ENCODE measurements at places on chromosomes 1 and 21.
A peak's percentile ranks its signal among the peaks of the same experiment; 100 is the strongest.

- DNase-seq = no peak
These were observed 13.0 kb upstream of the PADI6 start for GRCh38 chr1:17359031-17359430.

- no peak for DNase-seq
These were observed 1.2 kb upstream of the HMCN1 start for GRCh38 chr1:185732951-185733350.

DNA sequence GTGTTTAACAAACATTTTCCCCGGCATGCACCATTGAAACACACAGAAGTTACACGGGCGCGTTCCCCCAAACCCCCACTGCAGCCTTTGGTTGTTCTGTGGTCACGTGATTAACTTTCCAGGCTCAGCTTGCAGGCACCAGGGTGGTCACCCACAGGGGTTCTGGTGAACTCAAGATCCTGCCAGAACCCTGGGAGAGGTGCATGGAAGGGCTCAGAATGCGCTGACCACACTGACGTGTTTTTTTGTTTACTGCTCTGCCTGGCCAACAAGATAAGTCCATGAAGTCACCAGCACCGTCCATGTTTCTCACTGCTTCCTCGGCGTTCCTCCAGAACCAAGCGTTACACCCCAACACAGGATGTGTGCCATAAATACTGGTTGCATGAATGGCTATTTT is 229.5 kb upstream of the VAMP3 start:
- no peak for DNase-seq

DNA sequence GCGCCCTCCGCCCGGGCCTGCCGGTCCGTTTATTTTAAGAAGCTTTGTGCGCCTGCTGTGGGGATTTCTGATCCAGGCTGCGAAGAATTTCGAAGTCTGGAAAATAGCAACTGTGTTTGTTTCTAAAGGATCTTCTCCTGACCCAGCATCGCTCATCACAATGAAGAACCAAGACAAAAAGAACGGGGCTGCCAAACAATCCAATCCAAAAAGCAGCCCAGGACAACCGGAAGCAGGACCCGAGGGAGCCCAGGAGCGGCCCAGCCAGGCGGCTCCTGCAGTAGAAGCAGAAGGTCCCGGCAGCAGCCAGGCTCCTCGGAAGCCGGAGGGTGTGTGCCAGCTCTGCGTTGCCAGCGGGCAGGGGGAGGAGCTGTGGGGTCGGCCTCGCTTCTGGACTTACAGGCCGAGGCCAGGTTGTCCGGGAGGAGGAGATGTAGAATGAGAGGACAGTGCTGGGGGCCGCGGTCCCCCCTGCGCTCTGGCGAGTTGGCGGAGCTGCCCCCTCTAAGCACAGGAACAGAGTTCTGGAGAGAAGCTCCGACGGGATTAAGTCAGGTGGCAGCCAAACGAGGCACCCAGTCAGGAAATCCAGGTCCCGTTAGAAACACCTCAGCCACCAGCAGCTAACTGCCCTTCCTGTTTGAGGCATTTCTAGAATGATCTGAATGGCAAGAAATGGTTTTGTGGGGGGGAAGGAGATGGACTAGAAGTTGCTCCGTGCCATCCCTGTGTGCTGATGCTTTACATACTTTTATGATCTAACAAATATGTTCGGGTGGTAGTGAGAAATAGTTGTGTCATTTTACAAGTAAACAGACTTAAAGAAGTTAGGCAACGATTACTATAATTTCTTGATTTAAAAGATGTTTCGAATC is 948 bp downstream of the TXLNA start:
- DNase-seq = peak; percentile 48

GRCh38 chr1:25754470-25755181 is 45.4 kb upstream of the SELENON start:
- DNase-seq = no peak

- no peak for DNase-seq
These were observed 128.3 kb upstream of the KCNE2 start for GRCh38 chr21:34235514-34235913.

DNA sequence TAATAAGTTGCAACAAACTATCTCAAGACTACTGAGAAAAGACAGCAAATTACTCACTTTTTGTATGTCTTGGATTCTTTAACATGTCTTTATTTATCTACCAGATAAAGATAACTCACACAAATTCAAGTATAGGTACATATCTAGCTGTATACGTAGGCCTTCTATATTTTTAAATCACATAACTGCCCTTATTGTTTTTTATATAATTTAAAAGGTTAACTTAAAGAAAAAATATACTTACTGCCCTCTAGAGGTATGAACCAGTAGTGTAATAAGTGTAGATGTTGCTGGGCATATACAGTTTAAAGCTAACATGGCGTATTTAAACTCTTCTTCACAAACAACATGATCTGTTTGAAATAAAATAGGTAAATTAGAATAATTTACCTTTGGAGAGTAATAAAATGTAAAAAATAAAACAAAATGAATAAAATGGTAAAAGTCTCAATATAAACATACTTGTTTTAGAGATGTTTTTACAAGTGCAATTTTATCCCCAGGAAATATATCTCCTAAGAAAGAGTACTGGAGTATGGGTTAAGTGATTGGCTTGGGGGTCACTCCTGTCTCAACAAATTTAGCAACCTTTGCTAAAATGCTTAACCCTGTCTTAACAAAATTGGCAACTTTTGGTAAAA is 235.2 kb downstream of the KCNT2 start:
- DNase-seq = no peak

DNA sequence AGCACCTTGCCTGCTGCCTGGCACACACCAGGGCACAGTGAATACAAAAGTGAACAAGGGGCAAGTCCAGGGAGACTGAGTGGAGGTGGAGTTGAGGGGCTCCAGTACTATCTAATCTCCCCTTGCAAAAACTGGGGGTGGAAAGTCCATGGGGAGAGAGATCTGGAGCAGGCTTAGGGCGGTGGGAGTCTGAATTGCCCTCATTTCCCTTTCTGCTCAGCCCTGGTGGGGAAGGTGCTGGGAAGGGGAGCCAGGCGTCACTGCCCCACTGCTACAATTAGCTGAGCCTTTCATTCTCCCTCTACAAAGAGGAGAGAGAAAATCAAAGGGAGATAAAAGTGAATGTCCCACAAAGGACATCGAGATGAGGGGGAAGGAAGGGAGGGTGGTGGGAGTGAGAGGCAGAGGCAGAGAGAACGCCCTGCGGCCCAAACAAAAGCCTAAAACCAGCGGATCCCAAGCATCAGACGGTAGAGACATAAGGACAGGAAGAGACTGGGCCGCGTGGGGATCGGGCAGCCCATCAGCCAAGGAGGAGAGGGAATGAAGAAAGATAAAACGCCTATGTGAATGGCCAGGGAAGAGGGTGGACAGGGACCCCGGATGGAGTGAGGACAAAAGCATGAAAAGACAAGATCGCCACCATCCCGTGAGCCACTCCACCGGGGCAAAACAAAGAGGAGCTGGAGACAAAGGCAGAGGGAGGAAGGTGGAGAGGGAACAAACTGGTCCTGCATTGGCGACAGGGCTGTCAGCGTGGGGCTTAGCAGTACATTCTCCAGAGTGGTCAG is 46.8 kb upstream of the SOX13 start:
- no peak for DNase-seq

DNA sequence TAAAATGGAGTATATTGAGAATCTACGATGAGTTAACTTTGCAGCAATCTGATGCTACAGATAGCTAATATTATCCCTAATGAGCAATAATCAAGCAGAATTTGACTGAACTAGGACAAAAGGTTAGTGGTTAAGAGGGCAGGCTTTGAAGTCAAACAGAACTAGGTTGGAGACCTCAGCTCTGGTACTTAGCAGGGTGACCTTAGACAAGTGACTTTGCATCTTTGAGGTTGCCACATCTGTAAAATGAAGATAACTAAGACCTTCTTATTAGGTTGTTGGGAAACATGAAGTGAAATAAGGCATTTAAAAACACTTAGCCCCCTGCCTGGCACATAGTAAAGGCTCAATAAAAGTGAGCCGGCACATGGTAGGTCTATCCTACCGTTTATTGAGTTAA is 4.3 kb upstream of the FUCA1 start:
- no peak for DNase-seq

GRCh38 chr1:87464022-87464490 is 135.4 kb downstream of the LMO4 start:
- DNase-seq = no peak

DNA sequence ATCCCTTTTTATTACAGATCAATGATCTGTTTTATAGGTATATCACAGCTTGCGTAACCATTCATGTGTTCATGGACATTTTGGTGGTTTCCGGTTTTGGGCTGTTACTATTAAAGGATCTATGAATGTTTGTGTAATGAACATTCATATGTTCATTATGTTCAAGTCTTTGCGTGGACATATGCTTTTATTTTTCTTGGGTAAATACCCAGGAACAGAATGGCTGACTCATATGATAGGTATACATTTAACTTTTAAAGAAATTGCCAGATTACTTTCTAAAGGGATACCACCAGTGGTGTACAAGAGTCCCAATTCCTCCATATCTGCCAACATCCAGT is 73.7 kb downstream of the SPATA46 start:
- no peak for DNase-seq

- no peak for DNase-seq
These were observed 258.9 kb downstream of the SETD4 start for GRCh38 chr21:35801391-35801790.

GRCh38 chr1:44044071-44044801 is 13.0 kb upstream of the SLC6A9 start:
- no peak for DNase-seq

Measured in endothelial cell (in vitro differentiated cells).